H1 (cell line): ENCODE measurements at places on chromosomes 5 and 9. TPM values are rescaled to one million over a fixed set of nuclear protein-coding genes. Genes with fewer than 3 reads are reported as not detected.

- DNase-seq, result no peak
These were observed 221.6 kb downstream of the ACTL7B start for GRCh38 chr9:108634204-108634603.

GRCh38 chr9:82281066-82281465 lies 292.5 kb downstream of the SPATA31D1 start:
- no peak for DNase-seq

The OR1J1 gene
- not detected in 2 replicates for total RNA-seq

DNA sequence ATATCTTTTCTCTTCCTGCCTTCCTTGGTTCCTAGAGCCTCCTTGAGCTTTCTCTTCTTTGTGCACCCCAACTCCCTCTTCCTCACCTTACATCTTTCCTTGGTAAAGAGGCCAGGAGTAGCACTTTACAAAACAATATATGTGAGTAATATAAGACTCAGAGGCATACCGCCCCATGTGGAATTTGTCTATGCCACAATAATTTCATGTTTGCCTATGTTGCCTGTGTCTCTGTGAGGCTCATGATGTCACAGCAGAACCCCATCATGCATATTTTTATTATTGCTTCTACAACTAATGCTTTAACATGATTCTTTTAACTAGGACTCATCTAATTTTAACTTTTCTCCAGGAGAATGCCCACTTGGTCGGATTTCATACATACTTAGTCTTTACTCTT lies 15.0 kb upstream of the LVRN start:
- no peak for DNase-seq

The PCDHGB4 gene
- 7.8 and 9.1 TPM in 2 replicates for total RNA-seq
